ENCODE measurements at places on chromosomes 7 and 10. TPM values are rescaled to one million over a fixed set of nuclear protein-coding genes. Genes with fewer than 3 reads are reported as not detected.

DNA sequence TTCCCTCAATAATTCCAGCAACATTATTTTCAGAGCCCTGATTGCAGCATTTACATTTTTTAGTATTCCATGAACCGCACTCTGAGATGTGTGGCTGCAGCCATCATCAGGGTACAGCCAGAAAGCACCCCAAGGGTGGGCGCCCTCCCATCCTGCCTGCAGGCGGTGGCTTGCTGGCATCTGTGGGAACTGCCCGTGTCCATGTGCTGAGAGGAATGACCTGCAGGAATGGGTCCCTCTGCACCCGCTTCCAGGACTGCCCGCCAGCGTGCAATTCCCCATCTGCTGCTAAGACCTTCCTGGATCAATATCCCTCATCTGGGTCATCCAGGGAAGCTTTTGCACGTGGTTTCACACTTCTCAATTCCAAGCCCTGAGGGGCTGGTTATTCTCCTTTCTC lies 32.8 kb upstream of the NUB1 start:
- peaks cover 38% of the 10 kb centered on the region for H3K27me3 ChIP-seq
- no peak for DNase-seq
- H3K4me3 ChIP-seq = no peak overlapping the region
- H3K36me3 ChIP-seq = no peaks in the 10 kb centered on the region
- H3K4me1 ChIP-seq = peaks cover 7% of the 10 kb centered on the region

- no peak overlapping the region for H3K4me3 ChIP-seq
- H3K27ac ChIP-seq = no peak overlapping the region
- peak; percentile 31 for DNase-seq
- H3K36me3 ChIP-seq = no peaks in the 10 kb centered on the region
- peaks cover 11% of the 10 kb centered on the region for H3K4me1 ChIP-seq
Measured at GRCh38 chr10:121159670-121160069, 308.5 kb downstream of the WDR11 start.

DNA sequence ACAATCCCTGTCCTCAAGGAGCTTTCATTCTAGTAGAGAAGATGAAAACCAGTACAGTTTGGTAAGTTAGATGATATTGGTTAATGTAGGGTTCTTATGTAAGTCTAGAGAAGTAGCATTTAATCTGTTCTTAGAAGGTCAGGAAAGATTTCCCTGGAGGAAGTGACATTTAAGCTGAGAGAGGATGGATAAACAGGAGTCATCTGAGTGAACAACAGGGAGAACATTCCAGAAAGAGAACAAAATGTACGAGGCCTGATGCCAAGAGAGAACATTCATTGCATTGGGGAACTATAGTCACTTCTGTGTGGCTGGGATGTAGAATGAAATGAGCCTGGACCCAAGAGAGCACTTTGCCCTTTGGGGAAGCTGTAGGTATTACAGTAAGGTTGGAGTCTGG lies 88.0 kb downstream of the CFTR start:
- no peak for DNase-seq
- H3K4me1 ChIP-seq = no peaks in the 10 kb centered on the region
- H3K36me3 ChIP-seq = no peaks in the 10 kb centered on the region
- peaks cover 20% of the 10 kb centered on the region for H3K27me3 ChIP-seq
- no peak overlapping the region for H3K4me3 ChIP-seq

GRCh38 chr10:3033925-3034324 lies 33.4 kb upstream of the PFKP start:
- H3K4me1 ChIP-seq = no peaks in the 10 kb centered on the region
- H3K36me3 ChIP-seq = no peaks in the 10 kb centered on the region
- H3K27ac ChIP-seq = no peak overlapping the region
- peak; percentile 18 for DNase-seq

DNA sequence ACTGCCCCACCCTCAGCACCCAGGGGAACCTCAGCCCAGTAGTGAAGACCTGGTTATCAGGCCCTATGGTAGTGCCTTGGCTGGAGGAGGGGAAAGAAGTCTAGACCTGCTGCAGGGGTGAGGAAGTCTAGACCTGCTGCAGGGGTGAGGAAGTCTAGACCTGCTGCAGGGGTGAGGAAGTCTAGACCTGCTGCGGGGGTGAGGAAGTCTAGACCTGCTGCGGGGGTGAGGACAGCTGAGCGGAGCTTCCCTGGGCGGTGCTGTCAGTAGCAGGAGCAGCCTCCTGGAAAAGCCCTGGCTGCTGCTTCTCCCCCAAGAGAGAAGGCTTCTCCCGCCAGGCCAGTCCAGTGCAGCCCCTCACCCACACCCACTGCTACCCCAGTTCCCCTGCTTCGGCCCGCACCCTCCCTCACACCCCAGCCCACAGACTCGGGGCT lies 6.3 kb downstream of the NOS3 start:
- DNase-seq = no peak
- no peak overlapping the region for H3K27ac ChIP-seq
- H3K27me3 ChIP-seq = no peaks in the 10 kb centered on the region
- H3K36me3 ChIP-seq = peaks cover 6% of the 10 kb centered on the region

DNA sequence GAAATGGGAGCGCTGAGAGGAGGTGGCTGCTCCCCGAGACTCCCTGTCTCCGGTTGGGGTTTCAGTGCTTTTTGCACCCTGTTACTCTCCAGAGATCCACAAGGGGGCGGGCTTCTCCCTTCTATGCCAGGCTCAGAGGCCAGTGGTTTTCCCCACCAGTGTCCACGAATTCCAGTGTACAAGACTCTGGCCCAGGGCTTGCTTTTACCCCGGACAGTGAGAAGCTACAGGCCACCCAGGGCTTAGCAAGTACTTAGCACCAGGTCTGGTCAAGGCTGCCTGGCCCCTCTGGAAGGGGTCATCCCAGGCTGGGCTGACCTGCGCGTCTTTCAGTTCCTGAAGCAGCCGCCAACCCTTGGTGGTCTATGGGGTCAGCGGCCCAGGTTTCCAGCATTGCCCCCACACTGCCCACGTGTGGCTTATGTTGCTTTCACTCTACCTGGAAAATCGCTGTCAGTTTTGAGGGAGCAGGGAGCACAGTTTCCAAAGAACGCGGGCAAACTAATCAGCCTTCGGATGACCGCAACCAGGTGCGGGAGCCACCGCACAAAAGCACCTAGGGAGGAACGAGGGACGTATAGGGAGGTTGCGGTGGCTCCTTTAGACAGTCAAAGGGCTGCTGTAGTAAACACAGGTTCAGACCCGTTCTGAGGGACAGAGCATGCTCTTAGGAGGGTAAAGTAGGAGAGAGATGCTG lies 6.8 kb downstream of the CYP26A1 start:
- H3K4me1 ChIP-seq = peaks cover 5% of the 10 kb centered on the region
- DNase-seq = peak; percentile 57
- H3K4me3 ChIP-seq = peak overlapping the region; percentile 29
- H3K27ac ChIP-seq = peak overlapping the region; percentile 72

DNA sequence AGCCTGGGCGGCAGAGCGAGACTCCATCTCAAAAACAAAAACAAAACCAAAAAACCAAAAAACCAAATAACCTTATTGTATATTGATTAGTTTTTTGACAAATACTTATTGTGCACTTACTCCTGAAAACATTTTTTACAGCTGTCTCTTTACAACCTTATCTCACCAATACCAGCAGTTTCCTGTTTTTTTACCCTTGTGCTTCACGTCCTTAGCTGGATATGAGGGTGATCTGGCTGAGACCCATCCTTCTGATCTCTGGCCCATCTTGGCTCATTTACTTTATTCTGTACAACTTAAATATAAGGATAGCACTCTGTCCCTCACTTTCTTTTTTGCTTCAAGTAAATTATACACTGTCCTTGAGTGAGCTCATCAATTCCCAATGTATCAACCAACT lies 104.6 kb upstream of the DNAJB12 start:
- H3K36me3 ChIP-seq = no peaks in the 10 kb centered on the region
- no peak overlapping the region for H3K27ac ChIP-seq
- no peak overlapping the region for H3K4me3 ChIP-seq
- DNase-seq = no peak

GRCh38 chr10:110513949-110514348 lies 16.2 kb downstream of the DUSP5 start:
- no peaks in the 10 kb centered on the region for H3K27me3 ChIP-seq
- no peak overlapping the region for H3K27ac ChIP-seq
- DNase-seq = no peak
- peaks cover 29% of the 10 kb centered on the region for H3K36me3 ChIP-seq

GRCh38 chr7:131104596-131105293 lies 222.9 kb upstream of the MKLN1 start:
- peaks cover 56% of the 10 kb centered on the region for H3K36me3 ChIP-seq
- no peaks in the 10 kb centered on the region for H3K27me3 ChIP-seq
- peak overlapping the region; percentile 75 for H3K4me3 ChIP-seq

- no peak overlapping the region for H3K4me3 ChIP-seq
- H3K27me3 ChIP-seq = no peaks in the 10 kb centered on the region
- H3K36me3 ChIP-seq = no peaks in the 10 kb centered on the region
- no peak for DNase-seq
- no peak overlapping the region for H3K27ac ChIP-seq
Measured at GRCh38 chr10:83942410-83942809, 196.9 kb upstream of the GHITM start.

DNA sequence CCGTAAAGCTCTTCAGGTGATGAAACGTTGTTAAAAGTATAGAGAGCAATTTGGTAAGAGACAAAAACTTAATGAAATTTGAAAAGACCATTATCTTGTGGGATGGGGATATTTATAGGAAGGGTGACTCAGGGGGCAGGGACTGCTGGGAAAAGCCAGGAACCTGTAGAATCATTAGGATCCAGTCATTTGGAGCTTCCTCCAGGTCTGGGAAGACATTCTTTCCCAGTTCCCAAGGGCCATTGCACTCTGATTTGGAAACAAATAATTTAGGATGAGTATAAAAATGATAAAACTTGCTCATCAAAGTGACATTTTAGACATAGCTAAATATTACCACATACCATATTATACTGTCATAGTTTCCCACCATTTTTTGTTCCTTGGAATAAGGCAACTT lies 143.9 kb downstream of the PFKFB3 start:
- no peak for DNase-seq
- H3K27me3 ChIP-seq = peaks cover 31% of the 10 kb centered on the region
- H3K27ac ChIP-seq = no peak overlapping the region
- no peaks in the 10 kb centered on the region for H3K4me1 ChIP-seq
- no peak overlapping the region for H3K4me3 ChIP-seq

DNA sequence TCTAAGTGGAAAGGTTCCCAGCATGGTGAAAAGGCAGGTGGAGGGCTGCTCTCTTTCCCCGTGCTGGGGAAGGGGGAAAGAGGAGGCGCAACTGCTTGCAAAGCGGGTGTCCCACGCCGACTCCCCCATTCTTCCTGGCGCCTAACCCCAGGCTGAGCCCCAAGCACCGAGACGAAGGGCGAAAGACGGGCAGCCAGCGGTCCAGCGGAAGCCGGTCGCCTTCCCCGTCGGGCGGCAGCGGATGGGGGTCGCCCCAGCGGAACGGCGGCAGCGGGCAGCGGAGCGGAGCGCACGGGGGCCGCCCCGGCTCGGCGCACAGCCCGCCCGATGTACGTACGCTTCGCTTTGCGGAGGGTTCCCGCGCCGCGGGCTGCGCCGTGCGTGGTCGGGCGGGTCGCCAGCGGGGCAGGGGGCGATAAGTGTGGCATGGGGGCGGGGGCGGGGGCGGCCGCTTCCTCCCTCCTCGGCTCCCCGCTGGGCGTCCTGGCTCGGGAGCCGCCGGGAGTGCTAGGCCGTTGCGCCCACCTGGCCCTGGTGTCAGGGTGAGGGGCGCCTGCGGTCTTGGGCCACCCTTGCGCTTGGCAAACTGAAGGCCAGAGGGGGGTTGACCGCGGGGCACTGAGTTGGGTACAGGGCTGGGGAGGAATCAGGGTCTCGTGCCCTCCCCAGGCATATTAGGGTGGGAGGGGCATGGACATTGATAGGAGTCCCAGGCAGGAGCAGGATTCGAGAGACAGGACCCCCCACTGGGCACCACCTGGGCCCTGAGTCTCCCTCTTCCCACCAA lies 35.2 kb upstream of the HSPB1 start:
- no peak overlapping the region for H3K4me3 ChIP-seq
- DNase-seq = no peak
- H3K27ac ChIP-seq = no peak overlapping the region
- no peaks in the 10 kb centered on the region for H3K36me3 ChIP-seq
- peaks cover 24% of the 10 kb centered on the region for H3K27me3 ChIP-seq
- no peaks in the 10 kb centered on the region for H3K4me1 ChIP-seq

- H3K36me3 ChIP-seq = peaks cover 96% of the 10 kb centered on the region
- peak overlapping the region; percentile 51 for H3K27ac ChIP-seq
- H3K4me3 ChIP-seq = no peak overlapping the region
- H3K4me1 ChIP-seq = peaks cover 10% of the 10 kb centered on the region
- DNase-seq = peak; percentile 62
- H3K27me3 ChIP-seq = no peaks in the 10 kb centered on the region
Measured at GRCh38 chr10:46006219-46006618, 24.2 kb downstream of the NCOA4 start.

DNA sequence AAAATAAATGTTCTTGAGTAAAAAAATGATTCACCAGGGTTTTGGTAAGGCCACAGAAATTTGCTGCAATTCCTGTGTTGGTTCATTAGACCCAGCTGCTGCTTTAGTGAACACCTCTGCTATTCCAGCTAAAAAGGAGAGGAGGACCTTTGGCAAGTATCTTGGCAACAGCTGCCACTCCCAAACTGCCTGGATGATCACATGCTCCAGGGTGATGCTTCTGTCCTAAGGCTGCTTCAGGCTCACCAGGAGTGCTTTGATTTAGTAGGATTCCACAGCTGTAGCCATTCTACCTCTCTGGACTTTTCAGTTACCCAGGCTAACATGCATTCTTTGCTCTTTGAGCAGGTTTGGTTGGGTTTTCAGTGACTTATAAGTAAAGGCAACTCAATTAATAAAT lies 82.6 kb upstream of the NPVF start:
- H3K4me3 ChIP-seq = no peak overlapping the region
- no peaks in the 10 kb centered on the region for H3K36me3 ChIP-seq
- H3K4me1 ChIP-seq = no peaks in the 10 kb centered on the region
- peaks cover 51% of the 10 kb centered on the region for H3K27me3 ChIP-seq
- no peak overlapping the region for H3K27ac ChIP-seq
- no peak for DNase-seq

DNA sequence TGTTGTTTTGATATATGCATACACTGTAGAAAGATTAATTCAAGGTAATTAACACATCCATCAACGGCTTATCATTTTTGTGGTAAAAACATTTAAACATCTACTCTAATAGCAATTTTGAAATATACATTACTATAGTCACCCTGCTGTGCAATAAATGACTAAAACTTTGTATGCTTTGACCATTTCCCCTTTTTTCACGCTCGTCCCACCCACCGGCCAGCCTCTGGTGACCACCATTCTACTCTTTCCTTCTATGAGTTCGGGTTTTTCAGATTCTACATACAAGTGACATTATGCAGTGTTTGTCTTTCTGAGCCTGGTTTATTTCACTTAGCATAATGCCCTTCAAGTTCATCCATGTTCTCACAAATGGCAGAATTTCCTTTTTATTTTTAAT lies 21.3 kb downstream of the CYCS start:
- H3K4me3 ChIP-seq = no peak overlapping the region
- H3K27me3 ChIP-seq = no peaks in the 10 kb centered on the region
- H3K27ac ChIP-seq = no peak overlapping the region

NXPH1 gene
- total RNA-seq = not detected

CPA4 gene
- total RNA-seq = 4.3 TPM

VKORC1L1 gene
- total RNA-seq = 32.1 TPM

MALRD1 gene
- total RNA-seq = not detected
